ENCODE measurements at places on chromosomes 16 and 17.

DNA sequence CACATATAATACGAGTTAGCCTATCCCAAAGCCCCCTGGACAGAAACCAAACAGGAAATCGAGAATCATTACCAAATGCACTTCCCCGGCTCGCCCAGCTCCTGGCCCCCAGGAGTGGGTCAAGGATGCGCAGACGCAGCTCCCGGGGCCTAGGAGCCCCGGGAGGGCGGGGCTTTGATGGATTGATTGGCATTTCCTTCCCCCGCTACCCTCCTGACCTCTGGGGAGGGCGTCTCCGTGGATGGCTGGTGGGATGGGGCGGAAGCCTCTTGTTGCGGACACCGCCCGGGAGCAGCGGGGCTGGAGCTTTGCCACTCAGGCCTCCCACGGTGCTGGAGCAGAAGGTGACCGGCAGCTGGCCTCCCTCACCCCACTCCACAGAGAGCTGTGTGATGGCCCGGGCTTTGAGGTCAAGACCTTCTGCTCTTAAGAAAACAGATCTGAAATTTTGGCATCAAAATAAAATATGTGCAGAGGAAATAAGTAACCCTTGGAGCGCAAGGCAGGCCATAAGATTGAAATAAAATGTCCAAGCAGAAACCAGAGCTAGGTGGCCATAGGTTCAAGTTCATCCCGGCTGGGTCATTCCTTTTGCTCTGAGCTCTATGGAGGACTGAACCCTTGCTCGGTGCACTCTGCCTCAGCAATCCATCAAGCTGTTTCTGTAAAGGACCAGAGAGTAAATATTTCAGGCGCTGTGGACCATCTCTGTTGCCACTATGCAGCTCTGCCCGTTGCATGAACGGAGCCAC lies 262.3 kb downstream of the SOX9 start:
- no peak for DNase-seq

GRCh38 chr16:3075523-3075915 lies 10.1 kb downstream of the IL32 start:
- DNase-seq: no peak

DNA sequence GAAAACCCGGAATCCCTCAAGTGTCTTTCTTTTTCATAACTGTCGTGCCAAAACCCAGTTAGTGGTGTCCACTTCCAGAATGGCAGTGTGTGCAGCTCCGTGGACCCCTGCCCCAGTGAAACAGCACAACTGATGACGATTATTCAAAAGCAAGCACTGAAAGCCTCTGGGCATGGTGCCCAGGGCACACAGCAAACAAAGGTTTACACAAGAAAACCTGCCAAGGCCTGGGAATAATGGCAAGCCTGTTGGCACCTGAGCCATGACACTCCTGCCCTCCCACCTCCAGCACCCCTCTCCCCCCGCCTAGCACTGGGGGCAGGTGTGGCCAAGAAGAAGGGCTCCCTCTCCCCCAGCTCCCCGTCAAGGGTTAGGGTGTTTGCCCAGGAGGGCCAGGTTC lies 2.8 kb downstream of the PKMYT1 start:
- DNase-seq: no peak

- DNase-seq: no peak
Measured at GRCh38 chr16:3816326-3816725, 64.2 kb downstream of the CREBBP start.

GRCh38 chr17:29565643-29566472 lies 979 bp downstream of the ABHD15 start:
- peak; percentile 80 for DNase-seq

- DNase-seq: no peak
Measured at GRCh38 chr16:28951410-28951943, 740 bp downstream of the NFATC2IP start.

- no peak for DNase-seq
Measured at GRCh38 chr16:56851671-56852400, 13.2 kb upstream of the SLC12A3 start.

DNA sequence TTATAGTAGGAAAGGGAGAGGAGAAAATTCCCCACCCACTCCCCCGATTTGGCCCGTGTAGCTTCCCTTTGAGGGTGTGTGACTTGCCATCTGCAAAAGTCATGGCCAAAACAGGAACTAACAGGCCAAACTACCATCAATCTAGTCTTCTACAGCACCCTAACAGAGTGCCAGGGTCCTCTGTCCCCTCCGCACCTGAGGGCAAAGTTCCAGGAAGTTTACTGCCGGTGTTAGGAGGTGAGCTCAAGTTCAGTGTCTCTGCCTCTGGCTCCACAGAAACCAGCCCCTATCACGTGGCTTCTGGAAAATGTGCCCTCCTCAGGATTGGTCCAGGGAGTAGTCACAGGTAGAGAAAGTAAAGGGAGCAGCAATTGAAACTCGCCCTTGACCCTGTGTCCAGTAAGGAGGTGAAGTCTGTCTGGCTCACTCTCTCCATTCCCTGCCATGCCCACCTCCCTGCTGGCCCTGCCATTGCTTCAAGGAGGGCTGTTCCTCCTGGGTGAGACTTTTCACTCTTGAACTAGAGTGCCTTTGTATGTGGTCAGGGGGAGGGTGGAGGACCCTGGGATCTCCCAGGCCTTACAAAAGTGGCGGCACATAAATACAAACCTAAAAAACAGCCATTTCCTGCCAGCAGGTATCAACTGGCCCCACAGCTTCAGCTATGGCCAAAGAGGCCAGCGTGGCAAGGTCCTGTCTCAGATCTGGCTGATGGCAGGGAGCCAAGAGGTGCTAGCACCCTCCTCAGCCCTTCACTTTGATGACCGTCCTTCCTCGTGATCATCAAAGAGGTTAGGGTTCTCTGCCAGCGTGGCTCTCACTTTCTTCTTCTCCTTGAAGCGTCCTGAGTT lies 5.3 kb downstream of the PRR15L start:
- DNase-seq: no peak

GRCh38 chr17:77746393-77746792 lies 212.1 kb upstream of the TNRC6C start:
- DNase-seq: no peak

DNA sequence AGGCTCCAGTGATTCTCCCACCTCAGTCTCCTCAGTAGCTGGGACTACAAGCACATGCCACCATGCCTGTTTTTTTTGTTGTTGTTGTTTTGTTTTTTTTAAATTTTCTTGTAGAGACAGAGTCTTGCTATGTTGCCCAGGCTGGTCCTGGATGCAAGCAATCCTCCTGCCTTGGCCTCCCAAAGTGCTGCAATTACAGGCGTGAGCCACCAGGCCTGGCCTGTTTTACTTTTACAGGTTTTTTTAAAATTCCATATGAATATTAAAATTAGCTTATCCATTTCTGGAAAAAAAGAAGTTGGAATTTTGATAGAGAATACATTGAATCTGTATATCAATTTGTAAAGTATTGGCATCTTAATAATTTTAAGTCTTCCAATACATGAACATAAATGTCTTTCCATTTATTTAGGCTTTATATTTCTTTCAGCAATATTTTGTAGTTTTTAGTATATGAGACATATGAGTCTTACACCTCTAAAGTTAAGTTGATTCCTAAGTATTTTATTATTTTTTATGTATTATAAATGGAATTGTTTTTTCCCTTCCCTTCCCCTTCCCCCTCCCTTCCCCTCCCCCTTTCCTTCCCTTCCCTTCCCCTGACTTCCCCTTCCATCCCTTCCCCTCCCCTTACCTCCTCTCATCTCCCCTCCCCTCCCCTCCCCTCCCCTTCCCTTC lies 323.5 kb upstream of the SALL1 start:
- no peak for DNase-seq

DNA sequence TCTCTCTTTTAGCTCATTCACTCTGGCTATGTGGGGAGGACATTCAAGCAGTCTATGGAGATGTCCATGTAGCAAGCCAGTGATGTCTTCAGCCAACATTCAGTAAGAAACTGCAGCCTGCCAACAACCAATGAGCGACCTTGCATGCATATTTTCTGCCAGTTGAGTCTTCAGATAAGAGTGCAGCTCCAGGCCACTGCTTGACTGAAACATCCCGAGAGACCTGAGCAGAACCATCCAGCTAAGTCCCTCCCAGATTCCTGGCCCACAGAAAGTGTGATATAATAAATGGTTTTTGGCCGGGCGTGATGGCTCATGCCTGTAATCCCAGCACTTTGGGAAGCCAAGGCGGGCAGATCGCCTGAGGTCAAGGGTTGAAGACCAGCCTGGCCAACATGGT lies 10.5 kb upstream of the C17orf58 start:
- no peak for DNase-seq

- no peak for DNase-seq
Measured at GRCh38 chr16:61987474-61988012, 48.7 kb downstream of the CDH8 start.

- peak; percentile 41 for DNase-seq
Measured at GRCh38 chr17:76709077-76709950, 1.5 kb downstream of the MXRA7 start.

DNA sequence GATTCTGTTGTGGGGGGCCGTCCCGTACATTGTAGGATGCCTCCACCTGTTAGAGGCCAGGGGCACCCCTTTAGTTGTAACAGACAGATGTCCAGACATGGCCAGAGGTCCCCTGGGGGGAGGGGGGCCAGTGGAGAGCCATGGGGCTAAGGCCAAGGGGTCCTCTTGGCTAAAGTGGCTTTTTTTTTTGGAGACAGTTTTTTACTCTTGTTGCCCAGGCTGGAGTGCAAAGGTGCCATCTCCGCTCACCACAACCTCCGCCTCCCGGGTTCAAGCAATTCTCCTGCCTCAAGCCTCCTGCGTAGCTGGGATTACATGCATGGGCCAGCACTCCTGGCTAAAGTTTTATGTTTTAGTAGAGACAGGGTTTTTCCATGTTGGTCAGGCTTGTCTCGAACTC lies 229.0 kb downstream of the CPPED1 start:
- no peak for DNase-seq

DNA sequence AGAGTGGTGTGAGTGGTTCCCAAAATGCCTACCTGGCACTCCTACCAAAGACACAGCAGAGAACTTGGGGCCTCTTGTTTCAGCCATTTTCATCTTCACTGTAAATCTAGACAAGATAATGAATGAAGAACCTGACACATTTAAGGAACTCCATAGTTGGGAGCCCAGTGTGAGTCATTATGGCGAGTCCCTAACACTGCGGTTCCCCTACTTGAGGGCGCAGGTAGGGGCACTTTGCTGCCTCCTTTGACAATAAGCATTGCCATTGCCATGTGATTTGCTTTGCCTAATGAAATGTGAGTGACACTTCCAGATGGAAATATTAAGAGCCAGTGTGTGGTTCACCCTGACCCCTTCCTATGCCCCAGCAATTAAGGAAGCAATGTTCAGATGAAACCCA lies 517.6 kb downstream of the MAF start:
- no peak for DNase-seq

- DNase-seq: no peak
Measured at GRCh38 chr16:77213542-77214106, 14.4 kb downstream of the SYCE1L start.

DNA sequence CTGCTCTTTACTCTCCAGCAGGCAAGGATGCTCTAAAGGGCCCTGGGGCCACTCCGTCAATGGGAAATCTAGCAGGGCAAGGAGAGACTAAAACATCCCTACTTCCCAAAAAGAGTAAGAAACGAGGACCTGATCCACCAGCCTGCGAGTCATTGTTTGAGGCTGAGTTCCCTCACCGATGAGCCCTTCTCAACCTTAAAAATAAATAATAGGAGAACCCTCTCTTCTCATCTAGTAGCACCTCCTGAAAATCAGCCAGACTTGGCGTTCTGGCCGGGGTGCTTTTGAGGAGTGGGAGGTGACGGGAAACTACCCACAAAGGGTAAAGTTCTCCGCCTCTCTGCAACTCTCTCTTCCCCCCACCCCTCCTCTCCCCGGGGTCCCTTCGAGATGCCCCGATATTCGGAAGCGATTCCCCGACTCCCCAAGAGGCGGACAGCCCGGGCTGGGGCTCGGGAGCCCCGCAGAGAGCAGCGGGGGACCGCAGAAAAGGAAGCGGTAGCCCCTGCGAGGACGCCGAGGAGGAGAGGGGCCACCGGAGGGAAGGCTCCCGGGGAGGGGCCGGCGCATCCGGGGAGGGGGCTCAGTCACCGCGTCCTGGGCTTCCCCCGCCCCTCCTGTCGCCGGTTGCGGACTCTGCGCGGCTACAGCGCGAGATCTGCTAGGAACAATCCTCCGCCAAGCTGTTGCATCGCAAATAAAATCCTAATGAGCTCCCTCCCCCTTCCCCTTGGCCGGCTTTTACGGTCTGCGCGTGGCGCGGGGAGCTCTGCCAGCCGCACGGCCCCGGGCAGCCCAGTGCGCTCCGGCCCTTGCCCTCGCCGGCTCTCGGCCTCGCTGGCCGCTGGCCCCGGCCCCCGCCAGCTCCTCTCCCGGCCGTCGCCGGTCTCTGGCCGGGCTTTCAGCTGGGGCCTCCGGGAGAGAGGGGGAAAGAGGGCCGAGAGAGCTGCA lies 1.3 kb downstream of the HOXB9 start:
- no peak for DNase-seq

- no peak for DNase-seq
Measured at GRCh38 chr16:14400285-14400977, 229.6 kb downstream of the PARN start.

GRCh38 chr16:78106686-78107085 lies 7.2 kb downstream of the WWOX start:
- DNase-seq: no peak

DNA sequence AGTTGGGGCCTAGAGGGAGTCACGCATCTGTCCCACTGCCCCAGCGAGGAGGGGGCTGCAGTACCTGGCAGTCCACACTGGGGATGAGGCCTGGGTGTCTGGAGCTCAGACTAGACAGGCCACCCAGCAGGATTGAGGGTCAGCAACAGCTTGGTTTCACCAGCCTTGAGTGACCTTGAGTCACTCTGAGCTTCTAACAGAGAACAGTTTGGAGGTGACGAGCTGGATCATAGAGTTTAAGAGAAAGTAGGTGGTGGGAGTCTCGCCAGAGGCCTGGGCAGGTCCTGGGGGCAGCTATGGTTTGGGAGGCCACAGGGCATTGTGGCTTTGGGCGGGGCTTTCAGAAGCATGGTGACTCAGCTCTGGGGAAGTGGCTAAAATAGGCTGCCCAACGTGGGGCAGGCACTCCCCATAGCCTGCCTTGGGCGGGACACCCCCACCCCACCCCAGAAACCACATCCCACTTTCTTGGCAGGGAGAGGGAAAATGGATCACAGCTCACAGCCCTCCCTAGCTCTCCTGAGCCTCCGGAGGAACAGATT lies 20.5 kb downstream of the CDC42EP4 start:
- DNase-seq: no peak

DNA sequence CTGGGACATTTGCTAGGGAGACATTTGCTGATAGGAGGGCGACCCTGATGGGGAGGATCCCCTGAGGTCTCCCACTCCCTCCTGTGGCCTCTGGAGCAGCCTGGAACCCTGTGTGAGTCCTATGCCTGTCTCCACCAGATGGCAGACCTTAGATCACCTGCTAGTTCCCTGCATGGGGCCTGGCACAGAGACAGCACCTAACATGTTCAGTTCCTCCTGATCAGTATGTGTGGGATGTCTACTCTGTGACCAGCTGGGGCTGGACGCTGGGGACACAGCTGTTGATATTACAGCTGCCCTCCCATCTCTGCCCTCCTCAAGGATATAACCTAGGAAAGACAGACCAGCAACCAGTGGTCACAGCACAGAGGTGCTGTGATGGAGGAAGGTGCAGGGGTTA lies 1.1 kb upstream of the ADCY7 start:
- DNase-seq: no peak

All from NCI-H1436 treated with DMSO at 0.1 percent for 48 hours (cell line).